ENCODE measurements at places on chromosomes 11 and 22.
A peak's percentile ranks its signal among the peaks of the same experiment; 100 is the strongest.

- no peak for DNase-seq
These were observed 57.6 kb downstream of the SMIM38 start for GRCh38 chr11:69213316-69213715.

GRCh38 chr11:117866526-117866925 is 9.9 kb downstream of the FXYD6 start:
- no peak for DNase-seq

DNA sequence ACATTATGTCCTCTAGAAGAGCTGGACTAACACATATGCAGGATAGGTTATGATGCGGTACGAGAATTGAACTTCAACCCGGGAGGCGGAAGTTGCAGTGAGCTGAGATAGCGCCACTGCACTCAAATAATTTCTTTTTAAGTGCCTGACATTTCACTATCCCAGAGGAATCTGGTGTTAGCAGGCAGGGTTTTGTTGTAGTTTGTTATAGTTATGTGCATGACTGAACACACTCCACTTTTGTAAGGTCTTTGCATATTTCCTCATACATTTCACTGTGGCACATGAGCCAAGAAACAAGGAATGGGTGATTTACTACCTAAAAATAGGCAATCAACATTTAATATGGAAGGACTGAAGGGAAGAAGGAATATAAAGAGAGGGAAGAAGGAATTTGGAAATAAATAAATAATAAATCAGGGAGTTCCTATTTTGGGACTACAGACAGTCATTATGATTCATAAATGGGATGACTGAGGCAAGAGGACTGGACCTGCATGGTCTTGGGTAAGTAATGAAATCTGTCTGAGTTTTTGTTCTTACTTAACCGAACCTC is 8.7 kb upstream of the HIPK3 start:
- no peak for DNase-seq

DNA sequence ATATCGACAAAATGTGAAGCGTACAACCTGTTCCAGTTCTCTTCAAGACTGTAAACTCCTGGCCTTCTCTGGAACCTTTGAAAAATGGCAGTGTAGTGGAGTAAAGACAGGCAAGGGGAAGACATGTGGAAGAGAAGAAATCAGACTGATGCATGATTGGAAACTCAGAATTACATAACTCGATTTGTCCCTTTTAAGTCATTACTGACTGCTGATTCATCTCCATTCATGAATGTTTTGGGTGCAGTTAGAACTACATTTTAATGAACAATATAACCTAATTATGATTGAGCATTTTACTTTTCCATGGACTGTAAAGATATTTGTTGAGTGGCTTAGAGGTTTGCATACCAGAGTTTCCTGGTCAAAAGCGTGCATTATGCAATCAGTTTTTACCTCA is 32.9 kb downstream of the FAT3 start:
- no peak for DNase-seq

- DNase-seq: no peak
These were observed 18.4 kb downstream of the SYT13 start for GRCh38 chr11:45267652-45268299.

DNA sequence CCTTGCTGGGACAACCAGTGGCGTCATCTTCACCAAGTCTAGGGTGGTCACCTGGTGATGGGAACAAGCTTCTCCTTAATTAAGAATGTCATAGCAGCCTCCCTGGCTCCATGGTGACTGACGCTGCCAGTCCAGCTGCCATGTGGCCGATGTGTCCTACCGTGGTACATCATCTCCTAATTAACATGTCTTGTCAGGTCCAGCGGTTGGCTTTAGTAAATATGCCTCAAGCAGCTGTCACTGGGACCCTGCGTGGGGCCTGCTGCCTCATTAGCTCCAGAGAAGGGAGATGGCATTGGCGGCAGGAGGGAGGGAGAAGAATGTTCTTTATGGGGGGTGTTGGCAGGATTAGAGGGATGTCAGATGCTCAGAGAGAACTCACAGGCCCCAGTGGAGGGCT is 271.9 kb downstream of the ST3GAL4 start:
- no peak for DNase-seq

DNA sequence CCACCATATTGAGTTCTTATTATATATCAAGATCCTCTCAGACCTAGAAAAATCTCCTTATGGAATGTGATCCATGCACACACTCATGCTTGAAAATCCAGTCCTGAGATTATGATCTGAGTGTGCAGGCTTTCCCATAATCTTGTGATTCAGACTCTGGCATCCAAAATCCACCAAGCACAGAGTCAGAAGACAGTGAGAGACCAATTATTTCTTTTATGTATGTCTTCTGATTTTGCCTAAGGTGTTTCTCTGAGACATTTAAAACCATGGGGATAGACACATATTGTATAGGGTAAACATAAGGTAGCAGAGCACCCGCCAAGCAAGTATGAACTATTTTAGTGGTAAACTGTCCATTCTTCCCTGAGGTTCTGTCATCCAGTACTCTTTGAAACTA is 52.0 kb upstream of the MMP13 start:
- no peak for DNase-seq

GRCh38 chr22:18028817-18029527 is 4.6 kb upstream of the MICAL3 start:
- no peak for DNase-seq

GRCh38 chr11:32705309-32706033 is 89.0 kb downstream of the CCDC73 start:
- DNase-seq: no peak

GRCh38 chr11:8839957-8840945 is 70.7 kb upstream of the AKIP1 start:
- DNase-seq: peak; percentile 42

- no peak for DNase-seq
These were observed 20.4 kb downstream of the P2RX3 start for GRCh38 chr11:57358543-57358961.

GRCh38 chr11:120128392-120129119 is 9.4 kb downstream of the TRIM29 start:
- no peak for DNase-seq

GRCh38 chr22:30196141-30196879 is 50.2 kb downstream of the LIF start:
- DNase-seq: no peak

DNA sequence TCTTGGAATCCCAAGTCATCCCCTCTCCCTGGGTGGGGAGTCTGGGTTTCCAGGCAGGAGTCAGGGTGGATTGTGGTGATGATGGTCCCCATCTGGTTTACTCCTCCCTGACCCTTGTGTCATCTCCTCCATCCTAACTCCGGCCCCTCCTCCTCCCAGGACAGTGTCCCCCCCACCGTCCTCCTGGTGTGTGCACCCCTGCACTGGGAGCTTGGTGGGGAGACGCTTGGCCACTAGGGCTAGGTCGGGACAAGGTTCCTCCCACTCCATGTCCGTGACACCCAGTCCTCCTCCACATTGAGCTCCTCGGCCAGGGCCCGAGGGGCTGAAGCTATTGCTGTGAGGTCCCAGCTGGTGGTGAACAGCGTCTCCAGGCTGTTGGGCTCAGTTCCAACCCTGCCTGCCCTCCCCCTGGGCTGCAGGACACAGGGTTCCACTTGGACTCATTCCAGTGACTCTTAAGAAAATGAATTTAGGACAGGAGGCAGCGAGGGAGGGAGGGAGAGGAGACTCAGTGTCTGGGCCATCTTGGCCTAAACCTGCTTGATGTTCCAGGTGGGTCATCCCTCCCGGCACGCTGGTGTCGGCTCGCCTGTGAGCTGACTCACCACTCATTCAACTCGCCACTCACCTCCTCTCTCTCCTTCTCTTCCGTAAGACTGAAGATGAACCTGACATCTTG is 433.2 kb downstream of the TBC1D22A start:
- DNase-seq: peak; percentile 97

DNA sequence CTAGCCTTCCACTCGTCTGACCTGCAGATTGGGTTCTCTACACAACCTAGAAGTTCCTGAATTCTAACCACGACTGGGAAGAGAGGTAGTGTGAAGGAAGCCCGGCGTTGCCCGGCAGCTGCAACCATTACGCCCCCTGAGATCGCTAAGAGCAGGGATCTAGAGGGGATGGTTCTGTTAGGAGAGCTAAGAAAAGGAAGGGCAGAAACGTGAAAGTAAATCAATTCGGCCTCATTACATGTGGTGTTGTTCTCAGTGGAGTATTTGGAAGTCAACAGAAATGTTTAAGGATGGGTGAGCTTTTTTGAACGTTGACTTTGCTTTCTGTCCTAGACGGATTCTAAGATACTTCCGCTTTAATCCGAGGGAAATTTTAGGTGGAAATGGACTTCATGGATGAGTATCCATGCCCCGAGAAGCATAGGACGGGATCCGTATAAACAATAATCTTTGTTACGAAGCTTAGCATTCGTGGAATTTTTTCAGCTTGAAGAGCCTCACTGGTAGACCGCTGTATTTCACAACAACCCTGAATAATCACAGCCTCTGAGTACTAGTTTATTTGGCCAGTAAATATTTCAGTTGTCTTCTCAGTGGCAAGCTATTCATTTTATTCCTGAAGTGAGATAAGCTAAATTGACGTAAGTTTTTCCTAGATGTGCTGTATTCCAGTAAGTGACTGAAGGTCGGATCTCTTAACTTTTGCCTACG is 629 bp downstream of the ATP5MG start:
- DNase-seq: peak; percentile 17

GRCh38 chr22:38766076-38766777 is 10.4 kb upstream of the SUN2 start:
- DNase-seq: peak; percentile 27

DNA sequence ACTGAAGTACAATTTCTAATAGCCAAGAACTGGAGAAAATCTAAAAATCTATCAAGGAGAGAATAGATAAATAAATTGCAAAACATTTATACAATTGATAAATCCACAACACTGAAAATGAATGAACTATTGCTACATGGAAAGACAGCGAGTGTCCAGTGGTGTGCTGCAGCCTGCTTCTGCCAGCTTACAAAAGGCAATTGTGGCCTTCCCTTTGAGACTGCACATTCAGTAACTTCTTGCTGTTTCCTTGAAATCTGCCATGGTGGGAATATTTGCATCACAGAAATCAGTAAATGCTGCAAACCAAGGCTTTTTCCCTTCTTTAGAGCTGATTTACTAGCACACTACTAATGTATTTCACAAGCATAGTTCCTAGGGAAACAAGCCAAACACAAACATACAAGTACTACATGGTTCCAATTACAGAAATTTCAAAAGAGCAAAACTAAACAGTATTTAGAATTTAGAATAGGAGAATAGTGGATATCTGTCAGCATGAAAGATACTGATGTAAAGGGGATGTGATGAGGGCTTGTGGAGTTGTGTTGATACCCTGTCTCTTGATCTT is 76.9 kb upstream of the TRIM77 start:
- peak; percentile 78 for DNase-seq

DNA sequence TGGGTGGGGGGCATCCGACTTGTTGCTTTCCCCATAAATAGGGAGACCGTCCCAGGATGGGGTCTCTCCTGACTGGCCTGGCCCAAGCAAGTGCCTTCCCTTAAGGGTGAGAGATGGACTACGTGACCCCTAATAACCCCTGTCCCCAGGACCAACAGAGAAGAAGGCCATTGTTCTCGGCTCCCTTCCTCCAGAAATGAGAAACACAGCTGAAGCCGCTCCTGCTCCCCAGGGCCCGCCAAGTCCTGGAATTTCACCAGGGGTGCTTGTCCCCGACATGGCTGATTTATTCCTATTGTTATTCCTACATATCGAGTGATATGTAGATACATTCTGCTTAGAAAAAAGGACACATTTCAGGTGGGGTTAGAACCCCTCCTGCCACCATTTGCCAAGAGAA is 100.8 kb downstream of the TP53I11 start:
- no peak for DNase-seq

DNA sequence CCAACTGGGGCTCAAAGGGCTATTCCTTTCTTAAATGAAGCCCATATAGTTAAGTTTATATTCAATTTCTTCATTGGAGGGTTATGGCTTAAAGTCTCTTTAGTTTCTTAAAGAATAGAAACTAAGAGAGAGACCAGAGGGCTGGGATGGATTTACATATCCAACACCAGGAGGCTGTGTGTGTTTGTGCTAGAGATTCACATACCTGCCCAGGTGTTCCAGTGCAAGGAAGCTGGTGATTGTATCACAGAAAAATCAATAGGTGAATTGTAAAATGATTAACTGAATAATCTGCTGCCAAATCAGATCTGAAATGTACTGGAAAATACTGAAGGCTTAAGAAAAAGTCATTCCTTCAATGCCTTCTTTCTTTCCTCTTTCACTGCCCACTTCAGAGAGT is 148.2 kb upstream of the BDNF start:
- DNase-seq: no peak
